CD4-positive, alpha-beta T cell treated with Interleukin-1 beta for 1 hour (primary cell): ENCODE measurements at places on chromosomes 11 and 22.

DNA sequence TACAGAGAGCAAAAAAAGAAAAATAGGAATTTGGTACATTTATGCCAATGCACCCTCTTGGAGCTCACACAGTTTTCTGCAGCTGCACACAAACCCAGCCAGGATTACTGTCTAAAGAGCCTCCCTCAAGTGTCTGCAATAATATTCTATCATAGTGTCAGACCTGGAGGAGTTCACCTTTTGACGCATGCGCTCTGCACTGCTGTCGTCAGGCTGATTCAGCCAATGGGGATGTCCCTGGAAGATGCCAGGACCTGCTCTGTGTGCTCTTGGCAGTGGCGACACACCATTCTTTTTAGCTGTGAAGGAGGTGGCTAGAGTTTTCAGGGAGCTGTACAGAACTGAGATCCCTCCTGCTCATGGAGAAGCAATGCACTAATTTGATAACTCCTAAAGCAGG lies 249.0 kb upstream of the KIRREL3 start:
- DNase-seq: no peak

- DNase-seq: no peak
These were observed 348.4 kb upstream of the NARS2 start for GRCh38 chr11:78922859-78923625.

DNA sequence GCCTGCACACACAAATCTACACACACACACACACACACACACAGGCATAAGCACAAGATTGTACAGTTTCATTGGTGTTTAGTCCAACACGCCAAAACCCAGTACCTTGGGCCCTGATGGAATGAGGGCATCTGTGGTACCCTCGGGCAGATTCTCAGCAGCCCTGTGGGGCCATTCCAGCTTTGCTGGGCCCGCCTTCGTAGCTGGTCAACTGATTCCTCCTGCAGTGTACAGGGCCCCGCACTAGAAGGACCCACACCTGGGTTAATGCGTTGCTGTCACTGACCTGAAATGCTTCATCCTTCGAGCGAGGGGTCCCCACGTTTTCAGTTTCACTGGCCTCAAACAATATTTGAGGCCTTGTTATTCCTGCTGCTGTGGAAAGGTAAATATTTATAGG lies 731.2 kb downstream of the BRD1 start:
- DNase-seq: no peak

DNA sequence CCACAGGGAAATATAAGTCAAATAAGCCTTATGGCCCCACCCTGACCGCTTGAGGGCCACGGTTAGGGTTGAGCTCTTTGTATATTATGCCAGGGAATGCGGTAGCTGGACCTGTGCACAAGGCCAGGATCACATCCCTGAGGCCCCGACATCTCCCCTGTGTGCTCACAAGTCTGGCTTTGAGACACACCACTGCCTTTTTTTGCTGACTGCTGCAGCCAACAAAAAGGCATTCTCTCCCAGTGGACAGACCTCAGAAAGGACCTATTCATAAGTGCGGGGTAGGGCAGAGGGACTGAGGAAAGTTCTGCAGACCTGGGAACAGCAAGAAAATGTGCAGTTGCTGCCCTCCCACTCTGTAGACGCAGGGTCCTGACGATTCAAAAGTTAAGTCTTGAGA lies 3.4 kb upstream of the SIDT2 start:
- DNase-seq: no peak

DNA sequence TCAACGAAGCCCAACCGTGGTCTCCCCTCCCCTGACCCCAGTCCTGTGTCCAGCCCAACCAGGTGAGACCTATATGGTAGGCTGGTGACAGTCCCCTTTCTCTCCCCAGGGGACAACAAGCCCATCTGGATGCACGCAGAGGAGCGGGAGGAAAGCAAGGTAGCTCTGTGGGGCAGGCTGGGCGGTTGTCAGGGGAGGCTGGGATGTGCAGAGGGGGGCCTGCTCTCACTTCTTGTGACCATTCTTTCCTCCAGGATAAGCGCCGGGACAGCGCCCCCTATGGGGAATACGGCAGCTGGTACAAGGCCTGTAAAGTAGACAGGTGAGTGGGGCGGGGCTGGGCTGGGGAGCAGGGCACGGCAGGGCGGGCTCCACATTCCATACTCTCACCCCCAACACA lies 3.5 kb upstream of the RAB1B start:
- DNase-seq: no peak

DNA sequence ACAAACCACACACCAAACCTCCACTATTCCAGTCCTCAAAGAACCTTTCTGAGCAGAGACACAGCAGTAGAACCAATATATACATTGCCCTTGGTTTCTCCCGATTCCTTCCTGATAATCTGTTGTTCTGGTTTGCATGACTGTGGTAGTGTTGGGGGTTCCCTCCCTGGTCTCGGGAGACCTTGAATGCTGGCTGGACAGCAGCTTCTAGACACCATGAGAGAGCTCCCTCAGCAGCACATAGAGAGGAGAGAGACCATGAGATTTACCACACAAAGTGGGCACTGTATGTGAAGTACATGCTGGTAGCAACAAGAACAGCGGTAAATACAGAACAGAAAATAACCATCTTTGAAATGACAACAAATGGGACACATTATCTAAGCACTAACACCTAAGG lies 2.6 kb downstream of the C11orf91 start:
- DNase-seq: no peak
